ENCODE measurements at places on chromosomes 1 and 21. TPM values are rescaled to one million over a fixed set of nuclear protein-coding genes. Genes with fewer than 3 reads are reported as not detected.

Gene ELAVL4
- total RNA-seq: not detected

Gene PLEKHA6
- total RNA-seq: 1.5 TPM

Gene SLFNL1
- 0.26 TPM for total RNA-seq

Gene CRABP2
- total RNA-seq: 7.3 TPM

Gene SPRR4
- total RNA-seq: not detected

Gene CD5L
- total RNA-seq: not detected

Gene TCP10L
- 0.25 TPM for total RNA-seq

Gene CFAP45
- 1.3 TPM for total RNA-seq

Gene ADGRB2
- total RNA-seq: 4.0 TPM

Gene OR2T11
- total RNA-seq: not detected

Gene DBT
- total RNA-seq: 6.2 TPM

Gene AIRE
- under 0.01 TPM for total RNA-seq

Gene PRAMEF25
- not detected for total RNA-seq

Gene GBP6
- total RNA-seq: not detected

Gene BGLAP
- total RNA-seq: 0.13 TPM

Gene NTNG1
- 0.06 TPM for total RNA-seq

Gene GPR3
- total RNA-seq: 0.19 TPM

Gene BNIPL
- total RNA-seq: 0.40 TPM

Gene ASCL5
- total RNA-seq: not detected

Gene CELA3A
- not detected for total RNA-seq

Gene LIN28A
- not detected for total RNA-seq

Gene SLC6A17
- 1.6 TPM for total RNA-seq

Gene ZYG11A
- 0.13 TPM for total RNA-seq

Gene CFAP74
- not detected for total RNA-seq

Gene TMEM79
- 1.1 TPM for total RNA-seq

Gene STK40
- 14.8 TPM for total RNA-seq

Gene C1orf87
- total RNA-seq: not detected

Gene TYW3
- total RNA-seq: 17.6 TPM

Gene FNDC10
- total RNA-seq: 0.87 TPM

Gene FCRL6
- not detected for total RNA-seq

Gene RPTN
- total RNA-seq: not detected

Gene S100A9
- not detected for total RNA-seq

Gene TNFRSF8
- total RNA-seq: not detected

Gene SIK1
- total RNA-seq: under 0.01 TPM

Gene NCAM2
- total RNA-seq: 5.5 TPM

Gene PLA2G2D
- total RNA-seq: not detected

Gene RIMS3
- 0.06 TPM for total RNA-seq

Gene FALEC
- total RNA-seq: not detected

Gene EDARADD
- 2.5 TPM for total RNA-seq

Gene HEYL
- total RNA-seq: 0.53 TPM

Gene ALX3
- total RNA-seq: not detected

Gene AADACL4
- not detected for total RNA-seq

Gene TMEM201
- 3.2 TPM for total RNA-seq

Gene LRRN2
- not detected for total RNA-seq

Gene LHX8
- total RNA-seq: not detected

Gene TFF2
- total RNA-seq: not detected

Gene CD34
- 0.53 TPM for total RNA-seq

Gene TIAM1
- total RNA-seq: 0.25 TPM

Gene PBX1
- total RNA-seq: 53.0 TPM

Measured in aortic smooth muscle cell (primary cell).